ENCODE measurements at places on chromosomes 4 and X.
A peak's percentile ranks its signal among the peaks of the same experiment; 100 is the strongest.

- peak; percentile 28 for DNase-seq
Observed at GRCh38 chr4:10403633-10404445, 53.4 kb downstream of the ZNF518B start.

DNA sequence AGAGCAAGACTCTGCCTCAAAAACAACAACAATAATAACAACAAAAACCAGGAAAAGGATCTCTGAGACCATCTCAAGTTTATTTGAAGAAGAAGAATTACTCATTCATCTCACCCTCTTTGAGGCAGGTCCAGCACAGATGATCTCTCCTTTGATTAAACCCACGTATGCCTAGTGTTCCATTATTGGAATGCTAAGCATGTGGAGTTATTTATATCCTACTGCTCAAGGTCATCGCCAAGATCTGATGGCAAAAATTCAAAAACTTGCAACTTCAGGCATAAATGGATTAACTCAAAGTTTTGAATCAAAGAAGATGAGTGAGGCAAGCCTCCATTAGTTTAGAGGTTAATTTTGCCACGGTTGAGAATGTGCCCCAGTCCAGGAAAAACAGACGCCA is 184.2 kb downstream of the DHRSX start:
- no peak for DNase-seq

DNA sequence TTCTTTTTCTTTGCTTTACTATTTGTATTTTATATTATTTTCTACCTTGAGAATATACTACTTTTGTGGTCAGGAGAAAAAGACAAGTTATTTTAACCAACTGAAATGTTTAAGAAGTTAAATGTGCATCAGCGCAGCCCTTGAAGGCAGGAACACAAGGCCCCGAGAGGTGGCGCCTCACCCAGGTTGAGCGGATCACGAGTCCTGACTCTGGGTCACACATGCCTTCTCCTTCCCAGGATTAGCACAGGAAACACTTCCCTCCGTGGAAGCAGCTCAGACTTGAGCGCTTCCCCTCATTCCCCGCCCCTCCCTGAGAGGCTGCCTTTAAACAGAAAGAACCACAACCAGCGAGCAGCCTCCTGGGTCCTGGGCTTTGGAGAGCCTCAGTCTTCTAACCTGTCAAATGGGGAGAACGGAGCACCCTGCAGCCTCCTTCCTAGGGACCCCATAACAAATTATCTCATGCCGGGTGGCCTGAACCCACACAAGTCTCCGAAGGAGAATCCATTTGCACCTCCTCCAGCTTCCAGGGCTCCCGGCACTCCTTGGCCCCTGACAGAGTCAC is 217.6 kb downstream of the AFAP1 start:
- DNase-seq = no peak

- peak; percentile 33 for DNase-seq
Observed at GRCh38 chr4:70892086-70892769, 9.9 kb upstream of the MOB1B start.

DNA sequence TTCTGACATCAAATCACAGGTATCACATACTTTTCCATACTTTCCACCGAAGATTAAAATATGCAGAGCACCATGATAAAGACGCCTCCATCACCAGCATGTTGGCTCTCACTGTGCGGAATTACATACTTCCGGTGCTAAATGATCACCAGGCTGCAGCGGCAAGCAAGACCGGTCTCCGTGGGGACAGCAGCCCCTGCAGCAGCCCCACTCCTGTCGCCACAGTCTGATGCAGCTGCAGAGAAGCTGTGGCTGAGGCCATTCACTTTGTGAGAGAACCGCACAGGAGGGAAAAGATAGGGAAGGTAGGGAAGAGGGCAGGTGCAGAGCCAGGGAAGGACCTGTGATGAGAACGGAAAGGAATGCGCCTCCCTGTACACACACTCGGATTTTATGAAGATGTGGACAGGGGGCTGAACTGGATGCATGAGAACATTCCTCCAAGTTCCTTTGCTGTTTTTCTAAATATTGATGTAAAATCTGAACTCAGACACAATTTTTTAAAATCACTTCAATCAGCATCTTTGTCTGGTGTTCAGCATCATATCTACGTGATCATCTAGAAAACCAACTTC is 38.3 kb downstream of the AFAP1 start:
- DNase-seq = no peak

GRCh38 chr4:107746161-107746560 is 26.1 kb upstream of the PAPSS1 start:
- no peak for DNase-seq

DNA sequence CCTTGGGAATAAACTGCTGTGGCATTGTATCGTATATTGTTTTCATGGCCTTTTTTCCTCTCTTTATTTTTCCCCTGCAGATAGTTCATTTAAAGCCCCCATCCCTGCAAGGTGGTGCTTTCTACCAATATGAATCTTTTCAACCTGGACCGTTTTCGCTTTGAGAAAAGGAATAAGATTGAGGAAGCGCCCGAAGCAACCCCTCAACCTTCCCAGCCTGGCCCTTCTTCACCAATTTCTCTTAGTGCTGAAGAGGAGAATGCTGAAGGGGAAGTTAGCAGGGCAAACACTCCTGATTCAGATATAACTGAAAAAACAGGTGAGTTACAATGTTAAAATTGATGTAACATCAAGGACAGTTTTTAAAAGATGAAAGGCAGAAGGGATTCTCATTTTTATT is 601 bp downstream of the SMARCAD1 start:
- DNase-seq = no peak

DNA sequence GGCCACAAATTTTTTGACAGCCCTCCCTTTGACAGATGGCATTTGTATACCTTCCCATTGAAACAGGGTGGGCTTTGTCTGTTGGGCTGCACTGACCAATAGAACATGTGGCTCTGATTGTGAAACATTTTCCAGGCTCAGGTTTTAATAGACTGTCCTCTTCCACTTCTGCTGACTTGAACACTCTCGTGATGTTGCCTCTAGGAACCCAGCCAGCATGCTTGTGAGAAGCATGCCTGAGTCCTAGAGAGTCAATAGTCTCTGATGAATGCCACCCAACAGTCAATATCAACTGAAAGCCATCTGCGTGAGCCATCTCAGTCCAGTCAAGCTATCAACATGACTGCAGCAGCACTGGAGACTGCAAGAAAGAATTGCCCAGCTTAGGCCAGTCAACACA is 290.0 kb downstream of the SLC7A11 start:
- peak; percentile 60 for DNase-seq

DNA sequence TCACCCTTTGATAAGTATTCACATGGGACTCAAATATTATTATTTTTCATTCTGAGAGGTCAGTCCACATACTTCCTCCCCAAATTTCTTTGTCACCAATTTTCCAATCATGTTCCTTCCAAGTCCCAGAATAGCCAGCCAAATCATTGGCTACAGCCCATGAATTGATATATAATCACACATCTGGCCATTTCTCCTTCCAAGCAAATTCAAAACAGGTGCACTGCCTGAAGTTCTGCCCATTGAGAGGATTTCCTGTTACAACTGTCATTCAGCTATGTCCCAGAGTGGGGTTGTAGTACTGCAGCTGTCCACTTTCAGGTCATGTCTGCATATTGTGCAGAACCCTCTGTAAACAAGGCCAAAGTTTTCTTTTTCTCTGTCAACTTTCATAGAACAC is 347.8 kb downstream of the GRID2 start:
- DNase-seq = no peak

DNA sequence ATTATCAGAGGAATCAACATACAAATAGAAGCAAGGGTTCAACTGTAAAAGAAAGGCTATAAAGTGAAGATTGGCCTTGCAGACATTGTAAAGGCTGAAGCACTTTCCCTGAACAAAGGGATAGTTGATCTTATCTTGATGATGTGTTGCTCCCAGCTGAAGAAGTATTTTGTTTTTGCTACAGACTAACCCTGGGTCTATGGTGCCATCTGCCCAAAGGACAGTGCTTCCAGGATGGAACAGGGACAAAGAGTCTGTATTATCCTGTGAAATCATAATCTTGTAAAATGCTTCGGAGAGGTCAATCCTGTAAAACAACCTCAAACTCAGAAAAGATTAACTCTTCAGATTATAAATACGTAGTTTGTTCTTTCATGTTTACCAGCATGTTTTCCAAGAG is 251.7 kb upstream of the ANKRD50 start:
- no peak for DNase-seq

GRCh38 chrX:10031746-10032145 is 64.6 kb downstream of the CLDN34 start:
- no peak for DNase-seq

DNA sequence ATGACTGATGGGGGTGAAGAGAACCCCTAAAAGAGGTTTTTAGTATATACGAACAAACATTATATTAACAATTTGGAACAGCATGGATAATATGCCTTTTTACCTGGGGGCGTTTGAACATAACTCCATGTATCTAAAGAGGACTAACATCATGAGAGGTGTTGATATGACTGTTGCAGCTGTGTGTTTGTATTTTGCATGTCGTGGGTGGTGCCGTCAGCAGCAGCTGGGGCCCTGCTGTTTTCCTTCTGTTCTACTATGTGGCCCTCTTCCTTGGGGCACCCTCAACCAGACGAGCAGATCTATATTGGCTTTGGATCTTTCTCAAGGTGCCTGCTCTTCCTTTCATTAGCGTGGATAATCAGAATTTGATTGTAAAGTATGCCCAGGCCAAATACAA is 11.2 kb downstream of the GBA3 start:
- DNase-seq = no peak

DNA sequence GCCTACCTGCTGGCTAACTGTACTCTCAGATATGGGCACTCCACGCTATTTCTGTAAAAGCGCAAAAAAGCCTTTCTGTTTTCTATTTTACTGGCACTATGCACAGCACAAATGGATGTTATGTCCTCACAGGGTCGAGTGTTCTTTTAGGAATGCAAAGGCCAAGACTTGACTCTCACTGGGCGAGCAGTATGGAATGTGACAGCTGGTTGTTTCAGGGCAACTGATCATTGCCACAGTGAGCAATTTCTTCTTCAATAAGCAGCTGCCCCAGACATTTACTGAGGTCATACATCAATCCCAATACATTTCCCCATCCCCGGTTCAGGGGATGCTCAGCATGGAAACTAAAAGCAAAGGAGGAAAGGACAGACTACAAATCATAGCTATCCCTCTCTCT is 58.2 kb downstream of the PDE5A start:
- DNase-seq = no peak

DNA sequence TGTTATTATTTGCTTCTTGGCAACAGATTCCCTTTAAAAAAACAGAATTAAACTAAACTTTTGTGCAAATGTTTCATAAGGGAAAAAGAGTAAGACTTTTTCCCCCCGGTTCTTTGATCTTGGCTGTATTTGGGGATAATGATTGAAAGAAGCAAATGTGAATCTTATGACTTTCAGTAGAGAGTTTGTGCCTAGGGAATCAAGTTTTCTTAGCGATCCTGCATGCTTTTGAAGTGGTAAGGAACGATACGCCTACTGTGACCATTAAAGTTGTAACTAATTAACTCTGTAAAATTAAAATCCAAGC is 9.0 kb downstream of the ATP10D start:
- DNase-seq = no peak

DNA sequence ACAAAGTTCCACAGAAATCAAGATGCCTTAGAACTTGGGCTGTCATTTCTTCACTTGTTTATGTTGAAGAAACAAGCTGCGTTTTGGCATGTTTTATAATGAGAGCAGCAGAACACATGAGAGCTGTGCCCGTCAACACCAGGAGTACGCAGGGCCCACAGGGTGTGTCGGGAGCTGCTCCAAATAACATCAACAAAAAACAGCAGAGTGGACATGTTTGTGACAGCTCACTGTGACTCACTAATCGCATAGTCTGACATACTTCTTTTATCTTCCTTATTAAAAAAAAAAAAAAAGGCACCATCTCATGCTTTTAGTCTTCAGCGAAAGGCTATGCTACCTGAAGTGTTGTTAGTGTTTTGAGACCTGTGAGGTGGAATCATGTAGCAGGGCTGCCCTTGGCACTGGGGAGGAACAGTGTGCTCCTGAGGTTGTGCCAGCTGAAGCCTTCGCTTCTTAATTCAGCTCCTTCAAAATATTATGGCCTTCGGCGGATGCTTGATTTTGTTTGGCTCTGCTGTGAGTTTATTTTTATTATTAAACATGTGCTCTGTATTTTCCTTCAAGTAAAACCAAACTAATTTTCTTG is 32.8 kb downstream of the FHDC1 start:
- DNase-seq = no peak

- DNase-seq = no peak
Observed at GRCh38 chr4:163595580-163595979, 101.1 kb downstream of the TMA16 start.

- peak; percentile 28 for DNase-seq
Observed at GRCh38 chr4:73021634-73022033, 47.9 kb downstream of the COX18 start.

GRCh38 chr4:23005691-23006090 is 313.0 kb downstream of the GBA3 start:
- DNase-seq = no peak

DNA sequence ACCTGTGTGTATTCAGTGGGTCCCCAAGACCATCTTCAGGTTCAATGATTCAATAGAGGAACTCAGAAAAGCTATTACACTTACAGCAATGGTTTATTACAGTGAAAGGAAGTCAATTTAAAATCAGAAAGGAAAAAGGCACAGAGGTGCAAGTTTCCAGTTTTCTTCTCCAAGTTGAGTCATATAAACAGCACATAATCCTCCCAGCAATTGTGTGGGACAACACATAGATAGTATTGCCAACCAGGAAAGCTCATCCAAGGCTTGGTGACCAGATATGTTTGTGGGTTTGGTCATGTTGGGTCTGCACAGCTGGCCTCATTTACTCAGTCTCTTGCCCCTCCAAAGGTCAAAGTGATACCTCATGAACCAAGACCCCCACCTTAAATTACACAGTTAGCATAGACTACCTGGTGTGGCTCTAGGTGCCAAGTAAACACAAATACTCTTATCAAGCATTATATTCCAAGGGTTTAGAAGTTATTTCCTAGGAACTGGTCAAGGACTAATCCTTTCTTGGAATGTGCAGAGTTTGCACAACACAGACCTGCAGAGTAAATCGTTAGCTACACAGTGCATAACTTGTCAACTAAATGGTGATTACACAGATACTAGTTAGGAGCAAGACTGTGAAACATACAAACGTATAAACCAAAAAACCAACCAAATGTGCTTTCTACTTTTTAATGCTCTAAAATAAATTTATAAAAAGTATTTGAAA is 777.3 kb downstream of the PCDH18 start:
- DNase-seq = no peak

GRCh38 chr4:168877511-168878491 is 132.3 kb downstream of the CBR4 start:
- no peak for DNase-seq

DNA sequence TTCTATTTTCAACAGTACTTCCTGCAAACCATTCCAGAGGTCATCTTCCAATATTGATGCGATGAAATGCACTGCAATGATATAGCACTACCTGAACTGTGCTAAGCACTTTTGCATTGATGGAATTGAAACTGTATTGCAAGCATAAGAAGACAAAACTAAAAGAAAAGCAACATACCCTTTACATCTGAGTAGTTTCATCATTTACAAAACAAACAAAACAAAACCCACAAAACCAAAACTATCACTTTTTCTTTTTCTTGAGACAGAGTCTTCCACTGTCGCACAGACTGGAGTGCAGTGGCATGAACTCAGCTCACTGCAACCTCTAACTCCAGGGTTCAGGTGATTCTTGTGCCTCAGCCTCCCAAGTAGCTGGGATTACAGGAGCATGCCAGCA is 120.1 kb upstream of the NAP1L5 start:
- DNase-seq = no peak

Measured in stromal cell of bone marrow (primary cell).